ENCODE measurements at places on chromosomes 16 and 17.

GRCh38 chr17:77426676-77427386 lies 286.1 kb downstream of the SEC14L1 start:
- peak; percentile 26 for DNase-seq

DNA sequence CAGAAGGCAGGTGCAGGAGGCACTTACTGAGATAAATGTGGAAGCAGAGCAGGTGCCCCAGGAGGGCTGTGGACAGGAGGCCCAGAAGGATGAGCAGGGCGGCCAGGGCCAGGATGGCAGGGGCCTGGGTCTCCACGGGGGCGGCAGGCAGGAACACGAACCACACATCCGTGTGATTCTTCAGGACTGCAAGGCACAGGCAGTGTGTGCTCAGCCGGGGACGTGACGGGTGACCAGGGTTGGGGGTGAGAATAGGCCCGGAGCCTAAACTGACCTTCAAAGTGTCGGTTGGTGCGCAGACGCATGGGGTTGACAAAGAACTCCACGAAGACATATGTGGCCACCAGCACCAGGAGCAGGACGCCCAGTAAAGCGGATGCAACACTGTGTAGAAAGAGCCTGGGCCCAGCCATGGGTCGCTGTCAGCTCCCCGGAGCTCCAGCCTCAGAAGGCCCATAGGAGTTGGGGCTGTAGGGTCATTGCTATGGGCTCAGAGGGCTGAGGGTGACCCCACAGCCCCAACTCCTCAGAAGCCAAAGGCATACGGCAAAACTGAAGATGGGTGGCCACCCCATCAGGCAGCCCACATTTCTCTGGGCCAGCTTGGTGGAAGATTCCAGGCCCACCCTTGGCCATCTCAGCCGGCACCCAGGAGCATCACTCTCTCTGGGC lies 5.4 kb upstream of the TPPP3 start:
- no peak for DNase-seq

- no peak for DNase-seq
Observed at GRCh38 chr17:50347117-50347893, 1.4 kb downstream of the XYLT2 start.

DNA sequence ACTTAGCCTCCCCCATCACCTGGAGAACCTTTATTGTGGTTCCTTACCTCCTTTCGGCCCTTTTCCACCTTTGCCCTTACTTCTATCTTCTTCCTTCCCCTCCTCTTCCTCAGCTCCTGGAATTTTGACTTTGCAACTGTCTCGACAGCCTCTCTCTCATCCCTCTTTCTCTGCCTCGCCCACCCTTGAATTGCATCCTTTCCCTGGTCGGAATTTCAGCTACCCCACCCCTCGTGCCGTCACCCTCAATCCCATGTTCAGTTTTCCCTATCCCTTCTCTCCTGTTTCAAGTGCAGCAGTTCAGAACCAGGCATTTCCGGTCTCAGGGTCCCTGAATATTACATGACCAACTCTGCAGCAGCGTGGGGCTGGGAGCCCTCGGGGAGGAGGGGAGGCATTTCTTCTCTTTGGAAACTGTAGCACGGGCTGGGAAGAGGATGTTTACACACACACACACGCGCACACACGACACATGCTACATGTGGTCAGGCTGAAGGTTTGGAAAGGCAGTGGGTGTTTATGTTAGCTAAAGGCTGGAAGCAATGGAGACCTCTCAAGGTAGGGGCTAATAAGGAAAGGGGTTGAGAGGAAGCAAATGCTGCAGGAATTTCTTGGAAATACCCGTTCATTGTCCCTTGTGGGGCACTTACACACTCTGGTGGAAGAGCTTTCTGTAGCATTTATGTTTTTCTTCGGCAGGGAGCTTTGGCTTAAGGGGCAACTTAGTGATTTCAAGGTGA lies 971 bp downstream of the MINK1 start:
- DNase-seq: no peak

GRCh38 chr17:69477903-69478266 lies 63.4 kb downstream of the MAP2K6 start:
- DNase-seq: no peak

GRCh38 chr17:70080541-70081347 lies 5.7 kb downstream of the KCNJ16 start:
- DNase-seq: no peak

DNA sequence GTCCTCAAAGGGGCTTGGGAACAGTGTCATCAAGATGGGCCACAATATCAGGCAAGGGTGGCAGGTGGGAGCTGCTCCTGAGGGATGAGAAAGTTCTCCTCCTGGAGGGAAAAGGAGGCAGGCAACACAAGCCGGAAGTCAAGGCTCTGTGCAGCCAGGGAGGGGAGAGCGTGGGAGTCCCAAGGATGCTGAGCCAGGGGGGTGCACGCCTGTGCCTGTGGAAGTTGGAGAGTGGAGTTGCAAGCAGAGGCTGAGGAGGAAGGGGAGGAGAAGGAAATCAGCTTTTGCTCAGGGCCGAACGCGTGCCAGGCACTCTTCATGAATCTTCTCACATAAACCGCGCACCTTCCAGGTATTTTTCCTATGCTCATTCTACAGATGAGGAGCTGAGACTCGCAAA lies 7.4 kb upstream of the SLC13A2 start:
- DNase-seq: no peak

DNA sequence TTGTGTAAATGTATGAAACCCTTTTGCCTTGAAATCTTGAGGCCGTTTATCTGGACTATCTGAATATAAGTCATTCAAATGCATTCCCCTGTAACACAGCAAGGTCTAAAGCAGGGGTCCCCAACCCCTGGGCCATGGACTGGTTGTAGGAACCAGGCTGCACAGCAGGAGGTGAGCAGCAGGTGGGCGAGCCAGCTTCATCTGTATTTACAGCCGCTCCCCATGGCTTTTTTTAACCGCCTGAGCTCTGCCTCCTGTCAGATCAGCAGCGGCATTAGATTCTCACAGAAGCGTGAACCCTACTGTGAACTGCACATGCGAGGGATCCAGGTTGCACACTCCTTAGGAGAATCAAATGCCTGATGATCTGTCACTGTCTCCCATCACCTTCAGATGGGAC lies 24.1 kb downstream of the DNAH3 start:
- no peak for DNase-seq

GRCh38 chr16:77499373-77500285 lies 64.8 kb upstream of the ADAMTS18 start:
- no peak for DNase-seq

DNA sequence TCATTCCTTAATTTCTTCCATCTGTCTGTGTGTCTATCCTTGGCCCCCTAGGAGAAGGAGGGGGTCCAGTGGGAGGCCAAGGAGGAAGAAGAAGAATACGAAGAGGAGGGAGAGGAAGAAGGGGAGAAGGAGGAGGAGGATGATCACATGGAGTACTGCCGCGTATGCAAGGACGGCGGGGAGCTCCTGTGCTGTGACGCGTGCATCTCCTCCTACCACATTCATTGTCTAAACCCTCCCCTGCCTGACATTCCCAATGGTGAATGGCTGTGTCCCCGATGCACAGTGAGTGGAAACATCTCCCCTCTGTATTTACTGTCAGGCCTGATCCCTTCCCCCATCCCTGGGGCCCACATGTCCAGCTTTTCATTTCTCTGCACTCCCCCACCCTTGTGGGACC lies 6.3 kb downstream of the CHD3 start:
- DNase-seq: no peak

- DNase-seq: peak; percentile 80
Observed at GRCh38 chr16:2155977-2156848, 631 bp downstream of the TRAF7 start.

GRCh38 chr17:82917699-82918345 lies 78.0 kb upstream of the ZNF750 start:
- no peak for DNase-seq

DNA sequence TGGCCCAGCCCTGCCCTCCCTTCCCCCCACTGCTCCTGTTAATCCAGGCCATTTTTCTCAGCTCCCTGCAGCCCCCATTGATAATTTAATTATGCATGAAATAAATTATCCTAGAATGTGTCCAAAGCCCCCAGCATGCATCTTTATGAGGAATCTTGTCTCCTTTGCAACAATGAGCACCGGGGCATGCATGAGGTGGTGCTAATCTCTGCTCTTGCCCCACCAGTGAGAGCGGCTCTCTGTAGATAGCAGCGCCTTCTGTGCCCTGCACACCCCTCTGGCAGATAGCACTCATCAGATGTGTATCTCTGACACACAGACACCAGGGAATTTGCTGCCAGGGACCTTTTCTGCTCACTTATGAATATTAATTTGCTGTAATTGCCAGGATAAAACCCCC lies 140.2 kb upstream of the CDC42EP4 start:
- no peak for DNase-seq

GRCh38 chr16:89944773-89945172 lies 3.8 kb upstream of the DEF8 start:
- no peak for DNase-seq

GRCh38 chr16:27096375-27096774 lies 29.6 kb downstream of the C16orf82 start:
- no peak for DNase-seq

DNA sequence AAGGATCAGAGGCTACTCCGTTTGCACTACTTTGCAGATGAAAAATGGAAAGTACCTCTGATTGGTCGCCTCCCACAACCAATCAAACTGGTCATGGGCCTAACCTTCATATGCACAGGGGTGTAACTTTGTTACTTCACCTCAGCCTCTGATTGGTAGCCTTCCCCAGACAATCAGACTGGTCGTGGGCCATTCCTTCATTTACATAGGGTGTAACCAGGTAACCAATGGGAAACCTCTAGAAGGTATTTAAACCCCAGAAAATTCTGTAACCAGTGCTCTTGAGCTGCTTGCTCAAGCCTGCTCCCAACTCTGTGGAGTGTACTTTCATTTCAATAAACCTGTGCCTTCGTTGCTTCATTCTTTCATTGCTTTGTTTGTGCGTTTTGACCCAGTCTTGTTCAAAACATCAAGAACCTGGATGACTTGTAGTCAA lies 39.2 kb upstream of the USP22 start:
- peak; percentile 10 for DNase-seq

GRCh38 chr17:74757931-74758847 lies 9.8 kb downstream of the NHERF1 start:
- peak; percentile 49 for DNase-seq

GRCh38 chr17:34671191-34671590 lies 91.8 kb downstream of the TMEM132E start:
- no peak for DNase-seq

DNA sequence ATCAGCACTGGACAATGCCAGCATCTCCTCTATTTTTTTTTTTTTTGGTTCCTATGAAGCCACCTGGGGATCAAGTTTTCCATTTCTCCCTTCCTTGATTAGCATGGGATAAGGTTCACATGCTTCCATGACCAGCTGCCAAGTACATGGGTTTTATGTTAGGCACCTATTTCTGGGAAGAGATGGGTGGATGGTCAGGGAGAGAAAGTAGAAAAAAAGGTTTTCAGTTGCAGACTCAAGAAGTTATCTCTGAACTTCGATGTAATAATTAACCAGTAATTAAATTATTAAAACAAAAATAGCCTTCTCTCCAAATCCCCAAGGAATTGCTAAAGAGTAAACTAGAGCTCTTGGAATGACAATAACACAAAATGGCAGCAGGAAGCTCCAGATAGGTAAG lies 164.9 kb upstream of the MAF start:
- DNase-seq: no peak

GRCh38 chr17:61453566-61454380 lies 1.6 kb downstream of the TBX4 start:
- no peak for DNase-seq

GRCh38 chr17:76238847-76239537 lies 1.3 kb downstream of the RNF157 start:
- no peak for DNase-seq

GRCh38 chr16:31253642-31254045 lies 6.1 kb upstream of the ITGAM start:
- DNase-seq: no peak

DNA sequence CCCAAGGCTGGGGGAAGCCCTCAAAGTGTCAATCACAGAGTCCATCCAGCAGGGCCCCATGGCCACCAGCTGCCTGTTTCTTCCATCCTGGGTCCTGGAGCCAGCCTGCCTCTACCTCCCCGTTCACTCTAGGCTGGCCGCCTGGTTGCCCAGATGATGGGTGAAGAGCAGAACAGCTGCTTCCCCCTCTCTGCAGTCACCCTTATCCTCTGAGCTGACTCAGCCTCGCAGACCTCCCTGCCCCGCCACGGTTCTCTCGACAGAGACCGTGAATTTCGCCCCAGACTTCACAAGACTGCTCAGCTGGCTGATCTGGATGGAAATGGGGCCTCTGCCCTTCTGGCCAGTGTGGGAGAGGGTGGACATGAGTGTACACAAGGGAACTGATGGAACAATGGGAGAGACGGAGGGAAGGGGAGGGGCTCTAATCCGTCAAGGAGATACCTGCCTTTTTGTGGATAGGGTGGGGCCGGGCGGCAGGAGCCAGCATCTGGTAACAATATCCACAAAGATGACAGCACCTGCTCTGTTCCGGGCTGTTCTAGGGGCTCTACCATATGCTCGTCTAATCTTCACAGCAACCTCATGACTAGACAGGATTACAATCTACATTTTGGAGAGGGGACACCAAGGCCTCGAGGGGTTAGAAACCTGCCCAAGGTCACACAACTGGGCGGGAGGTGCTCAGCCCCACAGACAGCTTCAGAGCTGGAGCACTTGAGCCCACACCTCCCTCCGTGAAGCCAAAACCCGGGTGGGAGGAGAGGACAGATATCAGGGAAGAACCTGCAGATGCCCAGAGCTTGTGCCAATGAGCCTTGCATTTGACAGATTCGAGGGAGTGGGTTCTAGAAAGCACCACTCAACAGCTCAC lies 136.0 kb downstream of the SDK2 start:
- no peak for DNase-seq

- peak; percentile 84 for DNase-seq
Observed at GRCh38 chr16:22071331-22071910, 20.9 kb upstream of the VWA3A start.

GRCh38 chr17:27567563-27567859 lies 63.5 kb upstream of the LGALS9 start:
- no peak for DNase-seq

DNA sequence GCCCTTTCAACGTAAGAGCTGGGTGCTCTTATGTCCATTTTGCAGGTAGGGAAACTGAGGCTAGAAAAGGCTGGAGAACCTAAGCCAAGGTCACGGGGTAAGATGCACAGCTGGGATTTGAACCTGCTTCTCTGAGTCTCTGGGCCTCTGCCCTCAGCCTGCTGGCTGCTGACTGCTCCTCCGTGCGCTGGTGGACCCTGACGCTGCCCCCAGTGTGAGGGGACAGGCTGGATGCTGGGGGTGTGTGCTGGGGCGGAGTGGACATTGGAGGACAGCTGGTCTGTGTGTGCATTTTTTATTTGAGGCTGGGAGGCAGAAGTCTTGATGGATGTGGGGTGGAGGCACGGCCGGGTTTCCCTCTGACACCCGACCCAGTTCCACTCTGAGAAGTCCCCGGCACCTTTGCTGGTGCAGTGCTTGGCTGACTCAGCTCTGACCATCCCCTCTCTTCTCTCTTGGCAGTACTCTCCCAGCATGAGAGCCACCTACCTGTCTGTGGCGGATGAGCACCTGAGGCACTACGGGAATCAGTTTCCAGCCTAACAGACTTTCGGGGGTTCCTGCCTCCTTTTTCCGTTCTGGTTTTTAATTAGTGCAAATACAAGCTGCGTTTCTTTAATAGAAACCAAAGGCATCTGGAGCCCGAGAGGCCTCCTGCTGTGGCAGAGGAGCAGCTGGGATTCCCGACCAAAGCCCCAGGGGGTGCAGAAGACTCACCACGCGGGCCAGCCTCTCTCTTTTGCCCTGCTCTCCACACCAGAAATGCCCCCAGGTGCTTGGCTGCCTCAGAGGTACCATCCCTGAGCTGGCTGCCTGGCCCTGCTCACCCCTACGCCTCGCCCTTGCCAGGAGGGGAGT lies 14.1 kb upstream of the DNAI2 start:
- no peak for DNase-seq

- DNase-seq: no peak
Observed at GRCh38 chr16:2438121-2438520, 8.9 kb downstream of the CCNF start.

GRCh38 chr16:22670044-22670536 lies 143.9 kb upstream of the HS3ST2 start:
- no peak for DNase-seq

Measured in foreskin keratinocyte (primary cell).